ENCODE measurements at places on chromosomes 1 and 21. TPM values are rescaled to one million over a fixed set of nuclear protein-coding genes. Genes with fewer than 3 reads are reported as not detected.

TMIGD3 gene
- total RNA-seq, result 13.7 TPM

NTMT2 gene
- total RNA-seq, result not detected

PGLYRP3 gene
- not detected for total RNA-seq

CFAP74 gene
- not detected for total RNA-seq

UBE2J2 gene
- total RNA-seq, result 56.5 TPM

RIPK4 gene
- not detected for total RNA-seq

C21orf58 gene
- 0.96 TPM for total RNA-seq

KCNN3 gene
- total RNA-seq, result 0.96 TPM

OR2G6 gene
- not detected for total RNA-seq

KIAA1614 gene
- 3.1 TPM for total RNA-seq

KLHDC9 gene
- total RNA-seq, result not detected

SYNC gene
- 27.1 TPM for total RNA-seq

CSMD2 gene
- 1.3 TPM for total RNA-seq

TIE1 gene
- total RNA-seq, result 42.6 TPM

ZNF684 gene
- 3.7 TPM for total RNA-seq

ADGRL4 gene
- total RNA-seq, result 81.8 TPM

NBPF10 gene
- 3.4 TPM for total RNA-seq

LCE3D gene
- not detected for total RNA-seq

MRPL20 gene
- total RNA-seq, result 122 TPM

FGR gene
- 49.7 TPM for total RNA-seq

PROX1 gene
- total RNA-seq, result 4.1 TPM

GPR37L1 gene
- total RNA-seq, result not detected

CRABP2 gene
- 6.7 TPM for total RNA-seq

PLCH2 gene
- 0.55 TPM for total RNA-seq

TNFRSF4 gene
- total RNA-seq, result 10.7 TPM

APCS gene
- not detected for total RNA-seq
